ENCODE measurements at places on chromosomes 3 and 15. TPM values are rescaled to one million over a fixed set of nuclear protein-coding genes. Genes with fewer than 3 reads are reported as not detected.

The CSPG5 gene
- total RNA-seq, result 0.26 TPM

The RPL35A gene
- total RNA-seq, result 262 TPM

The OR5K2 gene
- not detected for total RNA-seq

The PPM1M gene
- 28.5 TPM for total RNA-seq

The CHSY1 gene
- 101 TPM for total RNA-seq

The HCLS1 gene
- total RNA-seq, result 0.76 TPM

The HTR3E gene
- total RNA-seq, result not detected

The CHDH gene
- 0.03 TPM for total RNA-seq

The SLC2A2 gene
- not detected for total RNA-seq

The RETNLB gene
- not detected for total RNA-seq

The P2RY1 gene
- 0.59 TPM for total RNA-seq

The TRH gene
- 0.20 TPM for total RNA-seq

The CEP19 gene
- 2.6 TPM for total RNA-seq

The SMARCC1 gene
- 30.4 TPM for total RNA-seq

The SCAANT1 gene
- not detected for total RNA-seq

The ACAN gene
- 209 TPM for total RNA-seq

The USP50 gene
- total RNA-seq, result 0.13 TPM

The PLA2G4D gene
- total RNA-seq, result not detected

The ACOX2 gene
- total RNA-seq, result 22.9 TPM

The RMDN3 gene
- 21.3 TPM for total RNA-seq

The C3orf20 gene
- under 0.01 TPM for total RNA-seq

The SAMMSON gene
- total RNA-seq, result not detected

The GOLGA8J gene
- total RNA-seq, result not detected

The TRPM1 gene
- not detected for total RNA-seq

The DALRD3 gene
- total RNA-seq, result 47.7 TPM

The CLDN16 gene
- 0.30 TPM for total RNA-seq

The PLSCR5 gene
- not detected for total RNA-seq

The ADAMTS17 gene
- 4.8 TPM for total RNA-seq

All from smooth muscle cell of the pulmonary artery (primary cell).